Fibroblast of lung (primary cell): ENCODE measurements at places on chromosomes 4 and X. TPM values are rescaled to one million over a fixed set of nuclear protein-coding genes. Genes with fewer than 3 reads are reported as not detected.

Gene SPANXA1
- not detected in 2 replicates for total RNA-seq

Gene XIAP
- 37.0 and 45.1 TPM in 2 replicates for total RNA-seq

Gene FAM47A
- total RNA-seq = not detected in 2 replicates

Gene DSPP
- total RNA-seq = not detected in 2 replicates

Gene NALF2
- not detected in 2 replicates for total RNA-seq

Gene MAP3K15
- under 0.01 TPM in 2 replicates for total RNA-seq

Gene SCML1
- 7.7 and 11.4 TPM in 2 replicates for total RNA-seq

Gene IGFBP7
- 54.8 and 108 TPM in 2 replicates for total RNA-seq

Gene CT45A2
- not detected in 2 replicates for total RNA-seq

Gene CASP6
- total RNA-seq = 31.3 and 33.5 TPM in 2 replicates

Gene EPHA5
- total RNA-seq = under 0.01 and 0.51 TPM in 2 replicates

Gene MAB21L2
- under 0.01 TPM in 1 of 2 replicates, not detected in the other for total RNA-seq

Gene ADH1B
- total RNA-seq = 364 and 844 TPM in 2 replicates

GRCh38 chrX:2542826-2543521 is 42.2 kb upstream of the DHRSX start:
- DNase-seq = no peak

DNA sequence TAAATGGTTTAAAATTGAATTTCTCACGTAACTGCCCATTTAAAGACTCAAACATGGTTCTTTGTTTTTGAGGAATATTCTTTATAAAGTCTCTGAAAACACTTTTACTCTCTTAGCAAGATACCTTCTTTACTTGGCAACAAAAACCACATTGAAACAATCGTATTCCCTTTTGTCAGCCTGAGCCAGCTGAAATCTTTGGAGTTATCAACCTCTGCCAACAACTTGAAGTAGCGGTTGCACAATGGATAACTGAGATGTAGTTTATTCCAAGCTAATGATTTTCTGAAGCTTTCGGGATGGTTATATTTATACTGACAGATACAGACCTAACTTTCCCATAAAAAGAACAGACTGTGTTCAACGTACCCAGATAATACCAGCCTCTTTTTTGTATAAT is 561.3 kb downstream of the IL1RAPL1 start:
- no peak for DNase-seq

DNA sequence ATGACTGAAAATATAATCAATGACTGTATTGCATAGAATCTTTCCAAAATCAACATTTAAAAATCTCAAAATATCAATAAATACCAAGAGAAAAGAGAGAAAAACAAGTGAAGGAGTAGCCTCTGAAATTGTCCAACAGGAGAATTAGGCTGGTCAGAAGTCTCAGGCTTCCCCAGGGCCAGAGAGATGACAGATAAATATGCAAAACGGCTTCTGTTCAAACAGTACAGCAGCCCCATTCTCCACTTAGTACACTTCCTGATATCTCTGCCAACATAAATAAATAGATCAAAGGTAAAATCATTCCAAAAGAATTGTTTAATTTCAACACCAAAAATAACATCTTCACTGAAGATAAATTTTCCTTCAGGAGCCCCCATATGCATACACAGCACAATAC is 204.7 kb upstream of the GABRA2 start:
- no peak for DNase-seq

- peak; percentile 85 for DNase-seq
Observed at GRCh38 chr4:186622788-186623464, 67.6 kb upstream of the MTNR1A start.

DNA sequence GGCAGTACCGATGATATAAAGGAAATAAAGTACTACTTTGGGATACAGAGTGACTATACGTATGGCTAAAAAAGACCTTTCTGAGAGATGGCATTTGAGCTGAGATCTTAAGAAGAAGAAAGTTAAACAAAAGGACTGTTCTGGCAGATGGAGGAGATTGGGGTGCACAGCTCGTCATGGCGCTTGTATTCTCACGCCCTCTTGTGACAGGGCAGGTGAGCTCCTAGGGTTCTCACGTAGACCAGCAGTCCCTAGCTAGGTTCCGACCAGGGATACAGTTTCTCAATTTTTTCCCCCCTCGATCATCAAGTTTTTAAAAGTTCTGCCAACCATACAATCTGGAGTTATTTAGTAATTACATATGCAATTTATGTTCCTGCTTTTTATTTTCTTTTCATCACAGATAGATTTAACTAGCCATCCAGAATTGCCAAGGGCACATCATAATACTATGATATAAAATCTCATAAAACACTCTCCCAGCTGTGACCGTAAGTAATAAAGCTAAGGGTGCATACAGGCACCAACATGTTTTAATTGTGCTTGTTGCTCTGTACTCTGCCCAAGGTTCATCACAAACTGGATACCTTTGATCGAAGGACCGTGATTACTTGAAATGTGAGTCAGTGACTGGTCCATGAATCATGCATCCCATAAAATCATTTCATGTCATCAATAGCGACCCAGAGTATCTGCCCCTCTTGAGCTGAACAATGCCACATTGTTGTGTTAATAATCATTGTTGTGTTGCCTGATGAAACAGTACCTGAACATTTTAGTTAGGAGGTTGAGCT is 69.4 kb upstream of the ZNF518B start:
- no peak for DNase-seq

- DNase-seq = peak; percentile 63
Observed at GRCh38 chr4:76011700-76012387, 4.5 kb upstream of the CXCL9 start.

DNA sequence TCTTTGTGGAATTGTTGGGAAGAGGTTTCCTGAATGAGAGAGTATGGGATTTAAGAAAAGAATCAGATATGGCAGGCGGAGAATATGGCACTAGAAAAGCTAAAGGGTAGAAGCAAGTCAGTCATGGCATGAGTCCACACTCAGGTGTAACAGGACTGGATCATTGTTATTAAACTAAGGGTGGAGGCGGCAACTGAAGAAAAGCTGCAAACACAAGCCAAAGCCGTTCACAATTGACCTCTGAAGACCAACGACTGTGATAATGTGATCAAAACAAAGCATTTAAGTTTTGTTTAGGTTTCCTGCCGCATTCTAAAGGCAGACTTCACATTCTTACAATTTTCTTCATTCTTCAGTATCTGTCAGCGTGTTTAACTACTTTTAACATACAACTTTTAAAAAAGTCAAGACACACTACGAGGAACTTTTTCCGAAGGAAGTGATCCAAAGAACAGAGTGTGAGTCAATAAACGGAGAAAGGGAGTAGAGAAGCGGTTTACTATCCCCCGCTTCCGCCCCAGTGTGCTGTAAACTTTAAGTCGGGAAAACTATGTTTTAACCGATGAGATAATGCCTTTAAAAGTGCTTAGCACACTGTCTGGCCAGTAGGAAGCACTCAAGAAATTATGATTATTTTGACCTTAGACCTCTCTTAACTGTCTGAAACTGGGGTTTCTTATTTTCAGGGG is 909 bp upstream of the SLAIN2 start:
- DNase-seq = peak; percentile 81

DNA sequence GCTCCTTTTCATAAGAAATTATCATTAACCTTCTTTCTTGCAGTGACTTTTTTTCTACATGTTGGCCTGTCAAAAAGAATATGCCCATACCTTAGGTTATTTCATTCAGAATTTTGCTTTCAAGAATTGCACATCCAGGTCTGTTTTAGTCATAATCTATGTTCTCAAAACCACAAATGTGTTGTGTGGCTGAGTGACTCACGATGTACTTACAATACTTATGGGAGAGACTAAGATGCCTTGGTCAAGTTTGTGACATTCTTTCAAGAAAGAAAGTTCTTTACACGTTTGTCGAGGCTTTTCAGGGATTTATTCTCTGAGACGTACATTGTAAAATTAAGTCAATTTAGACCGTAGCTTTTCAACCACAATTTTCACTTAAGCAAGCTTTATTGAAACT is 396.7 kb downstream of the FSTL5 start:
- peak; percentile 94 for DNase-seq

GRCh38 chr4:634599-634985 is 9.2 kb downstream of the PDE6B start:
- no peak for DNase-seq

- DNase-seq = no peak
Observed at GRCh38 chr4:157271166-157271869, 50.8 kb downstream of the GRIA2 start.

DNA sequence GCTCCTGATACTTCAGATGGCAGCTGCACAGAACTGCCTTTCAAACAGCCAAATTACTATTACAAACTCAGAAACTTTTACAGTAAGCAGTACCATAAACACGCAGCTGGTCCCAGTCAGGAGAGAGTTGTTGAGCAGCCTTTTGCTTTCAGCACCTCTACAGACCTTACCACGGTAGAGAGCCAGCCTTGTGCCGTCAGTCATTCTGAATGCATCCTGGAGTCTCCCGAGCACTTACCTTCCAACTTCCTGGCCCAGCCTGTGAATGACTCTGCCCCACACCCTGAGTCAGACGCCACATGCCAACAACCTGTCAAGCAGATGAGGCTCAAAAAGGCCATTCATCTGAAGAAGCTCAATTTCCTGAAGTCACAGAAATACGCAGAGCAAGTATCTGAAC is 12.4 kb downstream of the ZBTB49 start:
- no peak for DNase-seq

DNA sequence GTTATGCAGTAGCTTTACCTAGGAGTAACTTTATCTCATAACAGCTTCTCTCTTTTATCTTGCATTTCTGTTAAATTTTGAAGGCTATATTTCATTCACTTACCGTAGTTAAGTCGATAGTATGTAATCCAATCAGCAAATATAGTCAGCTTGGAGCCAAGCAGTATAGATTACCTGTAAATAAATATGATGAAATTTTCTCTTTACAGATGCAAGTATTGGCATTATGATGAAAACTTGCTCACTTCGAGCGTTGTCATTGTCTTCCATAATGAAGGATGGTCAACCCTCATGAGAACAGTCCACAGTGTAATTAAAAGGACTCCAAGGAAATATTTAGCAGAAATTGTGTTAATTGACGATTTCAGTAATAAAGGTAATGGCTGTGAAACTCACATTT is 42.3 kb downstream of the HMGB2 start:
- DNase-seq = no peak

GRCh38 chr4:141356321-141356962 is 135.7 kb downstream of the ZNF330 start:
- DNase-seq = no peak

GRCh38 chr4:82282875-82283274 is 90.9 kb downstream of the HNRNPD start:
- no peak for DNase-seq

DNA sequence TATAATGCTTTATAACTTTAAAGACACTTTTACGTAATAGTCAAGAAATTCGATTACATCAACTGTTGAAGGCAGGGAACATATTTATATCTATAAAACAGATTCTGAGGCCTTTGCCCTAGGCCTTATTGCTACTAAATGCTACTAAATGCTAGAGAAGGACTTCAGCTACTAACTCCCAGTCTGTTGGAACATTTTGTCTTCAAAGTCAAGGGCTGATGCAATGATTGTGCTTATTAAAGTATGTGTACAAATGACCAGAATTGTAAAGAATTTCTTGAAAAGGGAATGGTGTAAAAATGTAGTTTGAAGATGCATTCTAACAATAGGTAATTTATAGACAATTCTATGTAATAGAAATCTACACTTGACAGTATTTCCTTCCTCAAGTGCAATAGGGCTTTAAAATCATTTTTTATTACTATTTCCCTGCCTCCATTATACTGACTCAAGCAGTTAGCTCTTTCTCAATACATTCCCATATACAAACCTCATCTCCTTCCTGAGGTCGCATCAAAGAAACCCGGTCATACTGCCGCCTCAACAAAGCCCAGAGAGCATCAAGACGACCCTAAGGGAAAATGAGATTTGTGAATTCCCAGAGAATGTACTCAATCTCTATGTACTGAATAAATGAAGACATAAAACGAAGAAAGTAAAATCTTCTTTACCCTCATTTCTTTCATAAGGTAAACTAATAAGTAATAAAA is 95.7 kb downstream of the ANTXR2 start:
- no peak for DNase-seq

GRCh38 chrX:122421434-122422121 is 762.5 kb upstream of the GRIA3 start:
- no peak for DNase-seq

GRCh38 chrX:73916931-73917667 is 354.1 kb downstream of the CHIC1 start:
- peak; percentile 87 for DNase-seq

GRCh38 chr4:187714957-187715356 is 280.6 kb upstream of the ZFP42 start:
- no peak for DNase-seq

DNA sequence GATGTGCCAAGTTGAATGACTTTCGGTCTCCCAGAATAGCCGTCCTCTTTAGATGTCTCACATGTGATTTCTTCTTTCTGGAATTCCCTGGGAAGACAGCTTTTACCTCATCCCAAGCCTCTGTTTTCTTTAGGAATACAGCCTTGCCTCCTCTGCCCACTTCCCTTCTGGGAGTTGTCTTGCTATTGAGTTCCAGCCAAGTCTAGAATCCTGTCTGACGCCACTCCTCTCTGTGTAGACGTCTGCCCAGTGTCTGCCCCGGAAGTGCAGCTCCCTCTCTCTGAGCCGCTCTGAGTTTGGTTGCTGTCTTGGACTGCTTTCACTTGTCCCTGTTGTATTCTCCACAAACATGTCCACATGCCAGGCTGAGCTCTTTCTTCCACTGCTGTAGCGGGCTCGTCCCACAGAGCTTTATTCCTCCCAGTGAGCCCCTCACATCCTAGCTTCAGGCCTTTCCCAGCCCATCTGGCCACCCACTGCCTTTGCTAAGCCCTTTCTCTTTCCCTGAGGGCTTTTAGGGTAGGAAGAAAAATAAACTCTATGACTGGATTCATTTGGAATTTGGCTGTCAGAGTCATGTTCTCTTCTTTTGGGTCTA is 9.0 kb upstream of the IGFBP7 start:
- DNase-seq = peak; percentile 97

DNA sequence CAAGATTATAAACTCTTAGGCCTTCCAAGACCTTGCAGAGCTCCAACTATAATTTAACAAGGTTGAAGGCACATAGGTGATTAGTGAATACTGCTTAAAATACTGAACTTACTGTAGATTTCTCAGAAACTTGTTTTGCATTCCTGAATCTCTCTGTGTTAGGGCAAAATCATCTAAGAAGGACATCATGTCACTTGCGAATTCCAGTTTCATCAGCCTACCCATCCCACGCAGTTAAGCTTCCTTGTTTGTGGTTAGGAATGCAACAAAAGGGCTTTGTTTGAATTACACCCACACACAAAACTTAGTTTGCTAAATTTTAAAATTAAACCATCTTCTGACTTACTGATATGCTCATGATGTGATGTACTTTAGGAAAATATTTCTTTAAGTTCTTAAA is 174.0 kb downstream of the SOWAHB start:
- peak; percentile 64 for DNase-seq

DNA sequence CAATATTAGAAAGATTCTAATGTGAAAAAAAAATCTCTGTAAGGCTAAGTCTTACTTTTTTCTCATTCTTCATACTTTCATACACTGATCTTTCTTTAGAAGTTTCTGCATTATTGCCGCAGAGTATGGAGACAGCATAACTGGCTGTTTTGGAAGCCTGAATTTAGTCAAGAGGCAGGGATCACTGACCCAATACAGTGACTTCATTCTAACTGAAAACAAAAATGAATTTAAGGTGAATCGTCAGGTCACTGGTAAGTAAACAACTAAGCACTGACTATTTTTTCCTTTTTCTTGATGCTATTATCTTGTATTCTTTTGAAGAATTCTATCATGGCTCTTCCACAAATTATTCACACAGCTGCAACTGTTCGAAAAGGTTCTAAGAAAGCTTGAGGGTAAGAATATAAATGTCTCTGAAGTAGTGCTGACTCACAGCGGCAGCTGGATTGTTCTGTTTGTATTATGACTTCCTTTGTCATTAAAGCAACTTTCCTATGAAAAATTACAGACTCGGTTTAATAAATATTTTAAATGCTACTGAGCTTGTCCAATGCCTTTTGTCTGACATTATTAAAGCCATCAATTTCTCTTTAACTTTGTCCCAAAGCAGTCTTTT is 609.3 kb downstream of the FSTL5 start:
- DNase-seq = peak; percentile 78
